Peyer's patch (tissue), 4 donors: ENCODE measurements at places on chromosomes 5 and 9. TPM values are rescaled to one million over a fixed set of nuclear protein-coding genes. Genes with fewer than 3 reads are reported as not detected.
A peak's percentile ranks its signal among the peaks of the same experiment; 100 is the strongest.

DNA sequence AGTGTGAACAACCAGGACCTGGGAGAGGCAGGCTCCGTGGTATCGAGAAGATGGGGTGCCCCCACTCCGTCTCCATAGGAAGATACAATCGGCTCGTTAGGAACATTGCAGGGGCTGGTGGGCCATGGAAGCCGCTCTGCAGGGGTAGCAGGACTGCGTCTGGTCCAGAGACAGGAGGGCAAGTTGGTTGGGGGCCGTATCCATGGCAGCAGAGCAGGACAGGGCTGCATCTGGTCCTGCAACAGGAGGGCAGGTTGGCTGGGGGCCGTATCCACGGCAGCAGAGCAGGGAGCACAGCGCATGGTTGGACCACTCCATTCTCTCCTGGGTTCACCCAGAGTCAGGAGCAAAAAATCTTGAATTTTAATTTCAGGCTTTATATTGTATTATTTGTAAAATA, 98.2 kb downstream of the ANKRD33B start:
- no peaks in the 10 kb centered on the region for H3K27me3 ChIP-seq
- no peaks in the 10 kb centered on the region for H3K4me1 ChIP-seq
- DNase-seq: no peak
- H3K36me3 ChIP-seq: no peaks in the 10 kb centered on the region
- no peak overlapping the region for H3K27ac ChIP-seq

DNA sequence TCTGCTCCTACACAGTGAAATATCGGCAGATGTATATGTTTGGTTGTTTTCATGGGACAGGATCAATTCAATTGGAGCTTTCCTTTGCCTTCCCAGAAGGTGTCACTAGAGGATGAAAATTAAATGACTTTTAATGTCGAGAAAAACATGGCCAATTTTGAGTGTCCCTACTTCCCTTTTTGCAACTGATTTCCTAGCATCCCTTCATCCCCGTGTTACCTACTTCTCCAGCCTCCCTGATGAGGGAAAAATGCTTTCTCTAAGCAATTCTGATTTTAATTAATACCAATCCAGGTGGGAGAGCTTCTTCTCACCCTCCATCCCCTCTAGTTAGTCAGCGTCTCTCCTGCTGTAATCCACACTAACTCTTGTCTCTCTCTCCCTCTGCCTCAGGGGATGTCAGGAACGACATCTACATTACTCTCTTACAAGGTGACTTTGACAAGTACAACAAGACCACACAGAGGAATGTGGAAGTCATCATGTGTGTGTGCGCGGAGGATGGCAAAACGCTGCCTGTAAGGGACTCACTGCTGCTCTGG, 64.9 kb downstream of the DOCK2 start:
- no peak for DNase-seq
- no peak overlapping the region for H3K4me3 ChIP-seq
- no peaks in the 10 kb centered on the region for H3K27me3 ChIP-seq

The OR1J2 gene
- not detected for total RNA-seq

GRCh38 chr5:138622051-138622450, 46.9 kb upstream of the HSPA9 start:
- H3K36me3 ChIP-seq: no peaks in the 10 kb centered on the region
- H3K27me3 ChIP-seq: no peaks in the 10 kb centered on the region
- DNase-seq: no peak
- H3K27ac ChIP-seq: no peak overlapping the region

- no peaks in the 10 kb centered on the region for H3K36me3 ChIP-seq
- peak overlapping the region; percentile 21 for H3K27ac ChIP-seq
- DNase-seq: peak; percentile 55
- no peaks in the 10 kb centered on the region for H3K4me1 ChIP-seq
- H3K27me3 ChIP-seq: no peaks in the 10 kb centered on the region
- H3K4me3 ChIP-seq: no peak overlapping the region
These were observed 162.8 kb downstream of the PIK3R1 start for GRCh38 chr5:68378204-68378820.

GRCh38 chr5:50564079-50564478, 102.4 kb upstream of the PARP8 start:
- no peak for DNase-seq
- no peaks in the 10 kb centered on the region for H3K27me3 ChIP-seq
- H3K36me3 ChIP-seq: no peaks in the 10 kb centered on the region
- H3K4me3 ChIP-seq: no peak overlapping the region
- H3K27ac ChIP-seq: no peak overlapping the region
- H3K4me1 ChIP-seq: no peaks in the 10 kb centered on the region

DNA sequence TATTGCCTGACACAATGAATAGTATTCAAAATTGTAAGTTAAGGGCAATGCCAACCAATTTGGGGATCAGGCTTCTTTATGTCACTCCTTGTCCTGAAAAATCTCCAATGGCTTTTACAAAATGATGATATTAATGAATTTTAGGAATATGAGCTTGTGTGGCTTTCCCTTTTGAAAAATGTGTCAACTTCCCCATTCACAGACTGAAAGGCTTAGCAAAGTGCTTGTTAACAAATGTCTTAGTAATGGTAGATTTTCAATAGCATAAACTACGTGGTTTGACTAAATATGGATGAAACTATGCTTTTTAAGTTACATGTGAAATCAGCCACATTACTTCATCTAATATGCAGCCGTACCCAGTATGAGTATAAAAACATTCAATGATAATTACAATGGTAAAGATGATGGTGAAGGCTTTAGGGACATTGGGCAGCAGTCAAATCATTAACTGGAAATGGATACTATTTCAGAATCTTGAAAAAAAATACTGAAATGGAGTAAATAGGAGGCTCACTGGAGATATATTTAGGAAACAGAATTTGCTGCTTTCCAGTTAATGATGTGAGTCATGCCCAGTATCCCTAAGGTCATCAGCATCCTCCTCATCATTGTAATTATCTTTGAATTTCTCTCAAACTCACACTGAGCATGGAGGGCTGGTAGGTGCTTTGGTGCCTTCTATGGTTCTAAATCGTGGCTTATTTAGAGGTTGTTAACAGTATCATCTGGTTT, 113.3 kb upstream of the ZNF608 start:
- no peak overlapping the region for H3K27ac ChIP-seq
- no peaks in the 10 kb centered on the region for H3K27me3 ChIP-seq
- DNase-seq: no peak
- H3K36me3 ChIP-seq: no peaks in the 10 kb centered on the region
- H3K4me3 ChIP-seq: no peak overlapping the region

- H3K4me1 ChIP-seq: no peaks in the 10 kb centered on the region
- H3K36me3 ChIP-seq: no peaks in the 10 kb centered on the region
These were observed 12.6 kb downstream of the ERP44 start for GRCh38 chr9:100086097-100086635.

DNA sequence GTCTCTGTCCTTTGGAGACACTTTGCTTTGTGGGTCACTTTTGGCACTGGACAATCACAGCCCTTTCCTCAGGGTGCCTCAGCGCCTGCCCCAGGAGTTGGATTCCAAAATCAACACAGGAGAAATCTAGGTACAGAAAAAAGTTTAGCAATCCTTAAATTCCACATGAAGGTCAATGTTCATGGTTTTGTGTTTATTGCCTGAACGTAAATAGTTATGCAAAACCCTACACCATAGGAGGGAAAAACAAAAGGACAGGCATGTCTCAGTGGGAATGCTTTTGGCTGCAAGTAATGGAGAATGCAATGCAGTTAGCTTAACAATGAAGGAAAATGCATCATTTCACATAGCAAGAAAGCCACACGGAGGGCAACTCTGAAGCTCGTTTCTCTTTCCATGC, 6.5 kb upstream of the HMCN2 start:
- DNase-seq: no peak
- H3K27me3 ChIP-seq: no peaks in the 10 kb centered on the region
- H3K4me3 ChIP-seq: no peak overlapping the region
- no peaks in the 10 kb centered on the region for H3K36me3 ChIP-seq

The HTR4 gene
- total RNA-seq: 45.4 TPM

DNA sequence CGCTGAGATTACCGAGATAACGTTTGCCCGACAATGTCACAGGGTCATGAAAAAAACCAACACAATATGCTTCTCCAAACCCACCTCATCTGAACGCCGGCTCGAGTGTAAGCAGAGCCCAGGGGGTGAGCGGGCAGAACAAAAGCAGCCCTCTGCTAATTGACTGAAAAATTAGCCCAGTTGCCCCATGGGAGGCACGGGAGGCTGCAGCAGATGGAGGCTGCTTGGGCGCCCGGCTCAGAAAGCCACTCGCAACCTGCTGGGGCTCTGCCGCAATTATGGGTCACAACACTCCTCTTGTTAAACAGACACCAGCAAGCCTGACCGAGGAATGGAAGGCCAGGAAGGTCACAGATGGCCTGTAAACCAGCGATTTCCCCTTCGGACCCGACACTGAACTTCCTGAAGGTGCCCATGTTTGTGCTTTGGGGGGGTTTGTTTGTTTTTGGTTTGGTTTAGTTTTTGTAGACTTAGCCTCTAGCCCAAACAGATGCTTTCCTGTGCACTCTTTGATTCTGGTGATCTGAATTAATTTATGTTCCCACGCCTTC, 104.6 kb upstream of the IRX1 start:
- no peak overlapping the region for H3K4me3 ChIP-seq
- no peaks in the 10 kb centered on the region for H3K27me3 ChIP-seq
- H3K36me3 ChIP-seq: no peaks in the 10 kb centered on the region
- H3K4me1 ChIP-seq: no peaks in the 10 kb centered on the region

- H3K4me3 ChIP-seq: no peak overlapping the region
- H3K27ac ChIP-seq: no peak overlapping the region
- no peaks in the 10 kb centered on the region for H3K36me3 ChIP-seq
- H3K27me3 ChIP-seq: no peaks in the 10 kb centered on the region
These were observed 16.9 kb downstream of the FAM151B start for GRCh38 chr5:80504833-80505232.

The NUDT2 gene
- not detected for total RNA-seq

GRCh38 chr9:136091582-136092352, 3.3 kb downstream of the NACC2 start:
- no peak for DNase-seq
- peaks cover 5% of the 10 kb centered on the region for H3K36me3 ChIP-seq
- H3K4me3 ChIP-seq: no peak overlapping the region
- no peaks in the 10 kb centered on the region for H3K27me3 ChIP-seq
- H3K4me1 ChIP-seq: no peaks in the 10 kb centered on the region

- H3K36me3 ChIP-seq: no peaks in the 10 kb centered on the region
- DNase-seq: no peak
- no peaks in the 10 kb centered on the region for H3K27me3 ChIP-seq
- H3K4me3 ChIP-seq: no peak overlapping the region
- no peak overlapping the region for H3K27ac ChIP-seq
These were observed 6.2 kb upstream of the GMCL2 start for GRCh38 chr5:178193251-178193809.

- no peaks in the 10 kb centered on the region for H3K36me3 ChIP-seq
- H3K4me1 ChIP-seq: peaks cover 35% of the 10 kb centered on the region
- DNase-seq: no peak
- no peaks in the 10 kb centered on the region for H3K27me3 ChIP-seq
- H3K4me3 ChIP-seq: no peak overlapping the region
These were observed 5.2 kb downstream of the SH3RF2 start for GRCh38 chr5:145941448-145942130.

GRCh38 chr9:29796291-29796952, 2223.1 kb upstream of the C9orf72 start:
- no peaks in the 10 kb centered on the region for H3K36me3 ChIP-seq
- no peak for DNase-seq
- no peaks in the 10 kb centered on the region for H3K27me3 ChIP-seq
- no peak overlapping the region for H3K4me3 ChIP-seq
